Activated T-helper 1 cell treated with anti-CD3 and anti-CD28 coated beads, Interleukin-12 subunit alpha, Interleukin-12 subunit beta, Interleukin-2, Interleukin-4 antibody, amounts not matched to agents 30 ng/mL and 10 ng/mL and 1 ng/mL, durations not matched to agents 14 hours and 24 hours and 36 hours (primary cell): ENCODE measurements at places on chromosomes 3 and 15.

DNA sequence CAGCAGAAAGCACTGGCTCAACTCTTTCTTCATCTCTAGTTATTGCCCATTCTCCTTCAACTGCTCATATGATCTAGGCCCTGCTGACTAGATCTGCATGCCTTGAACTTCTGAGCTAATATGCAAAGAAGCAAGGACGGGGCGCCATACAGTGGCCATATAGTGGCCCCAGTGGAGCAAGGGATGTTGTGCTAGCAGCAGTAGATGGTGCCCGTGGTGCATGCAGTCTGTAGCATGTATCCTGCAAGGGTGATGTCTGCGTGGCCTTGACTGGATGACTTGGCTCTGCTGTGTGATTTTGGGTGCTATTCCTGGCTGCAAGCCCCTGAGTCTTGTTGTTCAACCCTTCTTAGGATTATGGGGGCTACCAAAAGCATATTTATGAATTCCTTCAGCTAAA is 12.2 kb upstream of the NMD3 start:
- no peak for DNase-seq
- peaks cover 3% of the 10 kb centered on the region for H3K27me3 ChIP-seq
- H3K4me3 ChIP-seq = no peak overlapping the region
- H3K4me1 ChIP-seq = no peaks in the 10 kb centered on the region

DNA sequence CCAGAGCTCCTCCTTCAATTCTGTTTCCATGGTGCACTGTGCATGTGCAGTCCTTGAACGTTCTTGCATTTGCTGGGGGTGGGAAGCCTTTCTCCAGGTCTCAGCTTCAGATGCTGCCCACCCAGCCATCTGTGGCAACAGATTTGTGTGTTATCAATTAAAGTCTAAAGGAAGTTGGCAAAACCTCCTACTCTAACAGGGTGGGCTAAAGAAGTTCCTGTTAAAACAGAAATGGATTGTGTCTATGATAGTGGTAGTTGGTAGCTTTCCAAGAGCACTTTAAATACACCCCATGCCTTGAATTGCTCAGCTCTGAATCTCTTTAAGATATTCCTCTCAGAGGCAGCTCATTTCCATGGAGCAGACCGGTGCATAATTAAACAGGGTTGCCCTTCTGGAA is 488.0 kb upstream of the SUCLG2 start:
- H3K4me3 ChIP-seq = no peak overlapping the region
- H3K27me3 ChIP-seq = no peaks in the 10 kb centered on the region
- H3K27ac ChIP-seq = no peak overlapping the region
- no peak for DNase-seq

GRCh38 chr3:148903022-148903442 is 37.9 kb downstream of the CPA3 start:
- DNase-seq = no peak
- no peaks in the 10 kb centered on the region for H3K4me1 ChIP-seq
- no peak overlapping the region for H3K4me3 ChIP-seq
- no peak overlapping the region for H3K27ac ChIP-seq

GRCh38 chr3:114519415-114519814 is 225.6 kb downstream of the TIGIT start:
- H3K27ac ChIP-seq = no peak overlapping the region
- no peak overlapping the region for H3K4me3 ChIP-seq
- H3K27me3 ChIP-seq = no peaks in the 10 kb centered on the region
- H3K36me3 ChIP-seq = no peaks in the 10 kb centered on the region
- no peaks in the 10 kb centered on the region for H3K4me1 ChIP-seq

DNA sequence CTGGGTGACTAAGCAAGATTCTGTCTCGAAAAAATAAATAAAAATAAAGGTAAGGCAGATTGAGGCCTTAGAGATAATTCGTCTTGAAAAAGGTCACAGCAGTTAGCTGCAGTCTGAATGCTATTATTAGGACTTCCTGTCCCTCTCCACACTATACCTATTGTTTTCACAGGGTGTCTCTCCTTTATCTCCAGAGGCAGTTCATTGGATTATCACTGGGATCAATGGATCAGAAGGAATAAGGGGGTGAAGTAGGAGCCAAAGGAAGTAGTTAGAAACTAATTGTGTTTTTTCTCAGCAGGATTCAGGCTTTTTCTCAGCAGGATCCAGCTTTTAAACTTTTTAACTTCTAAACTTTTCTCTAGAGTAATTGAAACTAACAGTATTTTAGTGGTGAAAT is 326.9 kb downstream of the IL5RA start:
- no peak overlapping the region for H3K4me3 ChIP-seq
- no peaks in the 10 kb centered on the region for H3K36me3 ChIP-seq
- no peak for DNase-seq

DNA sequence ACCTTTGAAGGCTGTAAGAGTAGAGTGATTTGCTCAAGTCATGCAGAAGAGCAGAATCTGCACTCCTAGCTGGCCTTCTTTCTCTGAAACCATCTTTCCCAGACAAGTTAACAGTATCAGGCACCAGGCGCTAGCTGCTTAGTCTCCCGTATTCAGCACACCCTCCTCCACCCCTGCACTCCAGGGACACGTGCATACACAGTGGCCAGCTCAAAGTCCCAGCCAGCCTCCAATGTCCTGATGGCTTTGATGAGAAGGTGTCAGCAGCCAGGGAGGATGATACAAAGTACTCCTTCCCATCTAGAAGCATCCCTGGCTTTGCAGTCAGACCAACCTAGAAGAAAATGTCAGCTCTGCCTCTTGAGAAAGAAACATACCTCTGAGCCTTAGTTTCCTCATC is 177.8 kb downstream of the ADAMTS17 start:
- H3K4me1 ChIP-seq = no peaks in the 10 kb centered on the region
- DNase-seq = no peak
- peaks cover 1% of the 10 kb centered on the region for H3K27me3 ChIP-seq
- H3K4me3 ChIP-seq = no peak overlapping the region
- H3K27ac ChIP-seq = no peak overlapping the region
- peaks cover 2% of the 10 kb centered on the region for H3K36me3 ChIP-seq

- no peak overlapping the region for H3K27ac ChIP-seq
- DNase-seq = no peak
- no peaks in the 10 kb centered on the region for H3K36me3 ChIP-seq
- H3K4me1 ChIP-seq = no peaks in the 10 kb centered on the region
- peaks cover 2% of the 10 kb centered on the region for H3K27me3 ChIP-seq
Measured at GRCh38 chr3:37559461-37559860, 302.2 kb upstream of the CTDSPL start.

DNA sequence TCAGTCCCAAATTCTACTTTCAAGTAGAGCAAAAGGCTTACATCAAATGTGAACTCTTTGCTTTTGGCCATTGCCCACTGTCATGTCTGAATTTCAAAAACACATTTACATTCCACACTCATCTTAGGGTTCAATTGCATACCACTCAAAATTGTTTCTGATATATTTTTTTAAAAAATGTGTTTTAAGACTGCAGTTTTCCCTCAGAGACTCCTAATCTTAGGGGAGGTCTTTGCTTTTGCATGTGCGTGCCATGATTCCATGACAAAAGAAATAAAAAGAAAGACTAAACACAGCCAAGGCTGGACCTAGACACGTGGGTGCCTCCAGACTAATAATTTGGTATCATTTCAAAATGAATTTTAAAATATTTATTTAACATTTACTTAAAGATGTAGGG is 396.8 kb upstream of the RASGRP1 start:
- H3K4me1 ChIP-seq = no peaks in the 10 kb centered on the region
- no peak overlapping the region for H3K27ac ChIP-seq
- no peak overlapping the region for H3K4me3 ChIP-seq
- no peaks in the 10 kb centered on the region for H3K36me3 ChIP-seq
- peaks cover 6% of the 10 kb centered on the region for H3K27me3 ChIP-seq

DNA sequence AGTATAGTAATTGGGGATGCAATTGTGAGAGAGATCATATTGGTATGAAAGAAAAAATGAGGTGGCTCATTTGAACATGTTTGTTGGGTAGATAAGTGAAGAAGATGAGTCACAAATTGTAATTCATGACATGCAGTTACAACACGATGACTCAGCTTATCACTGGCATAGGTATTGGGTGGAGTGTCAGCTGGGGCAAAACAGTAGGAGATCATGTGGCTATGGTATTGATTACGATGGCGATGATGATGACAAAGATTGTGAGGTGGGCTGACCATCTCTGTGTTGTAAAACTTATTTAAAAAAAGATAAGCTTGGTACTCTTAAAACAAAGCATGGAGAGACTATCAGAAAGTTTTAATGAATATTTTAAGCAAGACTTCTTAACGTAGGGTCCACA is 11.6 kb upstream of the DPH6 start:
- H3K4me3 ChIP-seq = no peak overlapping the region
- H3K27me3 ChIP-seq = no peaks in the 10 kb centered on the region
- DNase-seq = no peak
- H3K4me1 ChIP-seq = no peaks in the 10 kb centered on the region
- H3K27ac ChIP-seq = no peak overlapping the region
